ENCODE measurements at places on chromosomes 11 and 22. TPM values are rescaled to one million over a fixed set of nuclear protein-coding genes. Genes with fewer than 3 reads are reported as not detected.

GRCh38 chr22:50542416-50542927 is 3.2 kb upstream of the KLHDC7B start:
- DNase-seq = peak; percentile 25

GRCh38 chr11:131940126-131940525 is 569.7 kb downstream of the NTM start:
- no peak for DNase-seq

DNA sequence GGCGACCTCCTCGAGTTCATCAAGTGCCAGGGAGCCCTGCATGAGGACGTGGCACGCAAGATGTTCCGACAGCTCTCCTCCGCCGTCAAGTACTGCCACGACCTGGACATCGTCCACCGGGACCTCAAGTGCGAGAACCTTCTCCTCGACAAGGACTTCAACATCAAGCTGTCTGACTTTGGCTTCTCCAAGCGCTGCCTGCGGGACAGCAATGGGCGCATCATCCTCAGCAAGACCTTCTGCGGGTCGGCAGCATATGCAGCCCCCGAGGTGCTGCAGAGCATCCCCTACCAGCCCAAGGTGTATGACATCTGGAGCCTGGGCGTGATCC is 542 bp downstream of the TSSK2 start:
- no peak for DNase-seq

DNA sequence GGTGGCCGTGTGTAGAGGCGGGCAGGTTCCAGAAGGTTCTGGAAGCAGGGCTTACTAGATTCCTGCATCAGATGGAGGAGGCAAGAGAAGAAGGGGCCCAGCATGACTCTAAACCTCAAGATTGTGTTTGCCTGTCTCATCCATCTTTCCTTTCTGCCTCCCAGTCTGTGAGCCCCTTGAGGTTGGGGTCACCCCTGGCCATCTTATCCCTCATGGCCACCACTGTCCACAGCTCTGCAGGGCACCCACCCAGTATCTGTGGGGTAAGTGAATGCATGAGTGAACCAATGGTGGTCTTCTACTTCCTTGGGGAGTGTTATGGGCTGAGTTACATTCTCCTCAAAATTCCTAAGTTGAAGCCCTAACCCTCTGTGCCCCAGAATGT is 79.3 kb downstream of the MYEOV start:
- no peak for DNase-seq

- DNase-seq = no peak
These were observed 3.3 kb downstream of the RTN4R start for GRCh38 chr22:20264614-20265452.

DNA sequence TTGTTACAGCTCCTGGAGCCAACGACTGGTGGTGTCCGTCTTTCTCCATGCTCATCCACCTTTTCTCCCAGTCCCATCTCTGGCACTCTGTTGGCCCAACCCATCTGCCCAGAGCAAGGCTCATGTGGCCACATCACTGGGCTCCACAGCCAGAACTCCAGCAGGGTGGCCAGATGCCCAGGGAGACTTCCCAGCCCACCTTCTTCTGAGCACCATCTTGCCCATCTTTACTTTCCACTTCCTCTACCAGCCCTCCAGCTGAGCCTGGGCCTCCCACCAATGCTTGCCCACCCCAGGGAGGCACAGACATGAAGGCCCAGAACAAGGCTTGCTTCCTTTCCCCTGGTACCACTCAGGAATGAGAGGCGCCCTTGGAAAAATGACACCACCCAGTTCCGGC is 116.8 kb downstream of the BUD13 start:
- DNase-seq = no peak

DNA sequence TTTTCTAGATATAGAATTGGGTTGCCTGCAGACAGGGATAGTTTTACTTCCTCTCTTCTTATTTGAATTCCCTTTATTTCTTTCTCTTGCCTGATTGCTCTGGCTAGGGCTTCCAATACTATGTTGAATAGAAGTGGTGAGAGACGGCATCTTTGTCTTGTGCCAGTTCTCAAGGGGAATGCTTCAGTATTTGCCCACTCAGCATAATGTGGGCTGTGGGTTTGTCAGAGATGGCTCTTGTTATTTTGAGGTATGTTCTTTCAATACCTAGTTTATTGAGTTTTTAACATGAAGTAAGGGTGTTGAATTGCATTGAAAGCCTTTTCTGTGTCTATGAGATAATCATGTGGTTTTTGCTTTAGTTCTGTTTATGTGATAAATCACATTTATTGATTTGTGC is 273.9 kb upstream of the CHORDC1 start:
- no peak for DNase-seq

DNA sequence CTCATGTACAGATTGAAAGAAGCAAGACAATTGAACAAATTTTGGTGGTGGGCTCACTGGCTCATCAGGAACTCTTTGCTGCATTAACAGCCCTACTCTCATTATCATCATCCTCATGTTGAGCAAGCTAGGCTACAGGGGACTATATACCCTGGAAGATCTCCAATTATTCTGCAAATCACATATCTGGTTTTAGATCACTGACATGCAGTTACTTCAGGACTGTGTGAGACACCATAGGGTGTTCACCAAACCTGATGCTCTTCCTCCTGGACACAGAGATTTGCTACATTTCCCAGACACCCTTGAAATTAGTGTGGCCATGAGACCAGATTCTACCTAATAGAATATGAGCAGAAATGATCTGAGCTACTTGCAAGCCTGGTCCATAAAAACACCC is 23.0 kb upstream of the ME3 start:
- no peak for DNase-seq

DNA sequence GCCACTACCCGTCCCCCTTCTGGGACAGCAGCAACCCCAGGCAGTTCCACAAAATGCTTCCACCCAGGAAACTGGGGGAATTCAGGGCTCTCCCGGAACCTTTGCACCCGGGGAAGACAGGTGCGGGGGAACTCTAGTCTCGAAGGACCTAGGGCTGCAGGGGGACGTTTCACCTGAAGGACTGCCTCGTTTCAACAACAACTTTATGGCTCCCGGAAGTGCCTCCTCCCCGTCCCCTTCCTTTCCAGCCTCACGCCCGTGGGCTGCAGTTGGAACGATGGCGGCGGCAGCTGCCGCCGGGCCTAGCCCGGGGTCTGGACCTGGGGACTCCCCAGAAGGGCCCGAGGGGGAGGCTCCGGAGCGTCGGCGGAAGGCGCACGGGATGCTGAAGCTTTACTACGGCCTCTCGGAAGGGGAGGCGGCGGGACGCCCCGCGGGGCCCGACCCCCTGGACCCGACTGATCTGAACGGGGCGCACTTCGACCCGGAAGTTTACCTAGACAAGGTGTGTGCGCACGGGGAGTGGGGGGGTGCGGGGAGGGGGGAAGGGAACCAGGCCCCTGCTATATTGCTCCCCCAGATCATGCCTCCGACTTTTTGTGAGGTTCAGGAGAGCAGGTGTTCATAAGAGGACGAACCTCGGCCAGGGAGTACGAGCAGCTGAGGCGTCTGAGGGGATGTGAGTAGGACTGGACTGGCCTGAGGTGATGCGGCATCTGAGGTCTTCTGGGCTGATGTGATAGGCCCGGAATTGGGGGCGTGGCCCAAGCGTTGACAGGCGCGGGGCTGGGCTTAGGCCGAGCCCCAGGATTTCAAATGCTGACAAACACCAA is at the start of gene VPS51:
Gene VPS51 (plus strand): TSS at position 241 of the 833 bp plus-strand sequence. CDS start 37 bp downstream, at position 278.
- peak; percentile 94 for DNase-seq

GRCh38 chr22:45776313-45776585 is 104.6 kb downstream of the ATXN10 start:
- DNase-seq = no peak

GRCh38 chr11:69308936-69309615 is 15.1 kb downstream of the MYEOV start:
- DNase-seq = no peak

GRCh38 chr11:45296075-45296474 is 9.9 kb upstream of the SYT13 start:
- no peak for DNase-seq

GRCh38 chr22:48503035-48503625 is 1324.5 kb downstream of the BRD1 start:
- DNase-seq = no peak

- DNase-seq = no peak
These were observed 88.1 kb downstream of the RRAS2 start for GRCh38 chr11:14270690-14271542.

DNA sequence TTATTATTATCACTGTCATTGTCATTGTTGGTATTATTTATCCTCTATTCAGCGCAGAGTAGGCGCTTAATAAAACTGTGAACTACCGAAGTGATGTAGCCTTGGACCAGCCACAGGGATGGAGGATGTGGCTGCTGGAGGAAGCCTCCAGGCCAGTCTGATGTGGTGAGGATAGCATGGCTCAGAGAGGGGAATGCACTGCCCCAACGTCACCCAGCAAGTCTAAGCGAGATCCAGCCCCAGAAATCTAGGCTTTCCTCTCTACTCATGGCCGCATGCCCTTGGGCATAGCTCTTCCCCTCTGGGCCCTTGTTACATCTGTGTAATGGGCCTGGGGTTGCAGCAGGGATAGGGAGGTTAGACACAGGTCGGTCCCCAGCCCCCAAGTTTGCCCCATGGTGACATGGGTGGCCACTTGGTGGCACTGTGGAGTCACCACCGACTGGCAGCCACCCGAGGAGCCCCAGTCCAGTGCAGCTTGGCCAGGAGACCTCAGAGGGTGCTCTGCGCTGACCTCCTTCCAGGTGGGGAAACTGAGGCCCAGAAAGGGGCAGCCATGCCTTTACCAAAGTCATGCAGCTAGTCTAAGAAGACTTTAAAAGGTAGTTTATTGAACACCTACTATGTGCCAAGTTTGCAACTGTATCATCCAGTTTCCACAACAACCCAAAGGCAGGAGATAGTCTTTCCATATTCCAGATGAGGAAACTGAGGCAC is 395.7 kb downstream of the MN1 start:
- peak; percentile 76 for DNase-seq

DNA sequence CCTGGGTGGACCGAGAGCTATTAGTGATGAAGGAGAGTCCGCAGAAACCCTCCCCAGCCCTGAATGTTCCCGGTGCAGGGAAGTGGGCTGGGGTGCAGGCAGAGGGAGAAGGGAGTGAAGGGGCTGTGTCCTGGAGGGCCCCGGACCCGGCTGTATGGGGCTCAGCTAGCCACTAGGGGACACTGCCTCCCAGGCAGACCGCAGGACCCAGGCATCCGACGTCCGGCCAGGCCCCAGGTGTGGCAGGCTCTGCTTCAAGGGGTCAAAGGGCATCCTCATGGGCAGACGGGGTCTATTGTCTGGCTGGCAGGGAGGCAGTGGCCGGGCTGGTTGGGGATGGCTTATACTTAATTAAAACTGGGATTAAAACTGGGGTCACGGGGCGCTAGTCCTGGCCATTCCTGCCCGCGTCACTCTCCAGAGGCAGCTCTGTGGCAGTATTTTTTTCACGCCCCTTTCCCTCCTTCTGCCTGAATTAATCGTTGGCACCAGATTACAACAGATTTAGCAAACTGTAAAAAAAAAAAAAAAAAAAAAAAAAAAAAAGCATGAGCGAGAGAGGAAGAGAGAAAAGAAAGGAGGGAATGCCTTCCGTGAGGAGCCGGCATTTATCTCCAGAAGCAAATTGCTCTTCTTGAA is 5.1 kb downstream of the FLRT1 start:
- DNase-seq = no peak

DNA sequence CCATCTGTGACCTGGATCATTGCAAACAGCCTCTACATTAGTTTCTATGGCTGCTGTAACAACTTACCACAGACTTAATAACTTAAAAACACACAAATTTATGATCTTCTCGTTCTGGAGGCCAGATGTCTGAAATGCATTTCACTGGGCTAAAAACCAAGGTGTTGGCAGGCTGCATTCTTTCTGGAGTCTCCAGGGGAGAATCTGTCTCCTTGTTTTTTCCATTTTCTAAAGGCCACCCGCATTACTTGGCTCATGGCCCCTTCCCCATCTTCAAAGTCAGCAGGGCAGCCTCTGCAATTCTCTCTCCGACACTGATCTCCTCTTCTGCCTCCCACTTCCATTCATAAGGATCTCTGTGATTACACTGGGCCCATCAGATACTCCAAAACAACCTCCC is 11.6 kb downstream of the SCGB1A1 start:
- DNase-seq = no peak

DNA sequence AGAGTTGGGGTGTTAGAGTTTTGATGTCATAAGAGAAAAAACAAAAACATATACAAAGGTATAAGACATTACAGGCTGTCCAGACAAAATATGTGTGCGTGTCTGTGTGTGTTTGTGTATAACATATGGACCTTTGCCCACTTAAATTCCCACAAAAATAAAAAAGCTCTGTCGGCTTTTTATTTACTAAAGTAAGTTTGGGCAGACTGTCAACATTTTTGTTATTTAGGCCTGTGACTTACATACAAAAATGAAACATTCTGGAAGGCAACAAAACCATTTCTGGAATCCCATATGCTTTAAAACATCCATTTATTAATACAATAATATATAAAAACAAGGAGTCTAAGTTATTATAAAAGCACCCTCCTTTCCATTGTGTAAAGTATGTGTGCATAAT is 960.1 kb upstream of the FAT3 start:
- DNase-seq = no peak

DNA sequence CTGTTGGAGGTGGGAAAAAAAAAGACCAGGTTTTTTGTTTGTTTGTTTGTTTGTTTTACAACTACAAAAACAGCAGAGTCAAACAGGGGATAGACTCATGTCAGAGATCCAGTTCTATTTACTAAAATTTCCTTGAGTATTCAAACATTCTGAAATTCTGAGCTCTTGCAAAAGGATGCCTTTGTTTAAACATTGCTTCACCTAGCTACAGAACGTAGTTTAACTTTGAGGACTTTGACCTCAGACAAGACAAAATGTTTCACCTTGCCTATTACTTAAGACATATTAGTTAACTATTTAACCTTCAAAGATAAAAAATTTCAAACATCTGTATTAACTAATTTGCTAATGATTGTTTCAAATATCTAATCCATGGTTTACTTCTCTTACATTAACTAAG is 36.1 kb upstream of the GLYATL2 start:
- no peak for DNase-seq

The FIBIN gene
- total RNA-seq = 6.8 TPM

The SC5D gene
- 20.7 TPM for total RNA-seq

The POU2AF3 gene
- total RNA-seq = 0.74 TPM

The BCO2 gene
- 137 TPM for total RNA-seq

The RRM1 gene
- total RNA-seq = 28.5 TPM

The POU2AF2 gene
- not detected for total RNA-seq

The NXPE2 gene
- total RNA-seq = 0.12 TPM

The CASP12 gene
- total RNA-seq = not detected

The FOXR1 gene
- total RNA-seq = not detected

The TEX12 gene
- not detected for total RNA-seq

The CCDC90B gene
- total RNA-seq = 21.0 TPM

The ARHGEF17 gene
- total RNA-seq = 52.0 TPM

The OR8D1 gene
- not detected for total RNA-seq

The RRAS2 gene
- total RNA-seq = 30.6 TPM

The PDGFD gene
- total RNA-seq = 9.8 TPM

The SMTN gene
- total RNA-seq = 278 TPM

The KLHDC7B gene
- total RNA-seq = not detected

The UBQLN3 gene
- total RNA-seq = not detected

The MS4A4E gene
- 0.79 TPM for total RNA-seq

The APOBEC3A gene
- 0.82 TPM for total RNA-seq

The PIWIL4 gene
- 0.92 TPM for total RNA-seq

The IL17RA gene
- 10.1 TPM for total RNA-seq
